Myocyte (in vitro differentiated cells): ENCODE measurements at places on chromosomes 16 and 17. TPM values are rescaled to one million over a fixed set of nuclear protein-coding genes. Genes with fewer than 3 reads are reported as not detected.
A peak's percentile ranks its signal among the peaks of the same experiment; 100 is the strongest.

DNA sequence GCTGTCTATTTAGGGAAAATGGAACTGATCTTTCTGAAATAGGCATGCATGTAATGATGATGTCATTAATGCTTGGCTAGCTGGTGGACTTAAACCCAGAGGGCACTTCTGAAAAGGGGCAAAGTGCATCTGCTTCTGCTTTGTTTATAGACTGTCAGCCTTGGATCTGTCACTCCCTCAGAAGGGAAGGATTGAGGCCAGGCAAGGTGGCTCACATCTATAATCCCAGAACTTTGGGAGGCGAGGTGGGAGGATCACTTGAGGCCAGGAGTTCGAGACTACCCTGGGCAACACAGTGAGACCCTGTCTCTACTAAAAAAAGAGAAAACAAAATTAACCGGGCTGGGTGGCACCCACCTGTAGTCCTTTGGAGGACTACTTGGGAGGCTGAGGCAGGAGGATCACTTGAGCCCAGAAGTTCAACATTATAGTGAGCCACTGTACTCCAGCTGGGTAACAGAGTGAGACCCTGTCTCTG lies 185.5 kb downstream of the WWOX start:
- DNase-seq, result no peak

DNA sequence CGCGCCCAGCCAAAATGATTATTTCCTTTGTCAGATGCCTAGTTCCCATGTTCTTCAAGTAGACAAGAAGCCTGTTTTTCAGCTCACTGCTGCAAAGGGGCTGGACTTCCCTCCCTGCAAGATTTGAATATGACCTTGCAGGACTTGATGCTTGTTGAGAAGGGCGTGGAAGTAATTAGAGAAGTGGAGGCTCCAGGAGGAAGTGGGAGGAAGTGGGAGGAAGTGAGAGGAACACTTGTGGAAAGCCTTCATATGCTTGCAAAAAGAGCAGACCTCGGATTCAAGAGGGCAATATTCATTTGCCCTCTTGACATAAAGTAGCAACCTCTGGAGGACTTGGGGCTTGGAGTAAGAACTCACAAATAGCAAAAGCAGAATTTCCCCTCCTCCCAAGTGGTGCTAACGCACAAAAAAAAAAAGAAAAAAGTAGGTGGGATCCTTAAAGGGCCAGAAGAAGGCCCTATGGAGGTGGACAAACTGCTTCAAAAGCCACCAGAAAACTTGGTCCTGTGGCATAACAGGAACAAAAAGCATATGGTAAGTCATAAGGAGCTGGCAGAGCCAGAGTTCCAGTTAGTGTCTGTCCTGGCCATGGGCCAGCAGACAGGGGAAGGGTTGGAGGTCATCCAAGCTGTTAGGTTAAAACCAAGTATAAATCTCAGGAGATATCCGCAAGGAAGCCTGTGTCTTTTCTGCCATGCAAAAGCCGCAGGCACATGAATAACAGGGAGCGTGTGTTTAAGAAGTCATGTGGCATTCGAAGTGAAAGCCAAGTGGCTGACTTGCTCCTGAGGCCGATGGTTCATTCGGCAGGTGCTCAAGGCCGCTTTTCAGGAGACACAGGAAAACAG lies 20.6 kb upstream of the PRKAR1A start:
- no peak for DNase-seq

DNA sequence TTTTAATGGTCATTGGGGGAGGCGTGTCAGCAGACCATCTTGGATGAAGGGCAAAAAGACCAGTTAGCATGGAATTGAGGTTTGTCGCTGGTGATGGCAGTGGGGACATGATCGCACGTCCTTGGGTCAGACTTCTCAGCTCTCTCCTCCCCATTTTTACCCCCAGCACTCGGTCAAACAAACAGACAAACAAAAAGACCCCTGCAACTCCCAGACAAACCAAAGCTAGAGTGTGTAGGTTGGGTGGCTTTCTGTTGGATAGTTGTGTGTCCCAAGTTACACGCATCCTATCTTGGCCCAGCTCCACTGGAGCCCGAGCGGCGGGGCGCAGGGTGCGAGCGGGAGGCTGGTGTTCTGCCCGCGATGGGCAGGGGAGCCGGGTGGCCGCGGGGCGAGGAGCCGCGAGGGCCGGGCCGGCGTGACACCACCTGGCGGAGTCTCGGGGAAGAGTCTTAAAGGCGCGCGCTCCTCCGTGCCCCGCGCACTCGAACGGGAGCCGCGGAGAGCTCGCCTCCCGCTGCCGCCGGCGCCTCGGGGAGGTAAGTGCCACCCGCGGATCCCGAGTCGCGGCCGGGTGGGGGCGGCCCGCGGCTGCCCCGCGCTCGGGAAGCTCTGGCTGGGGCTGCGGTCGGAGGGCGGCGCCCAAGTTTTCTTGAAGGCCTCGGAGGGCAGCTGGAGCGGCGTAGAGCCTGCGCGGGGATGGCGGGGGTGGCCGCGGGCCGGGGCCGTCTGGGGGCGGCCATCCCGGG lies 18.5 kb upstream of the NTN1 start:
- no peak for DNase-seq

GRCh38 chr17:68768804-68769203 lies 167.6 kb upstream of the FAM20A start:
- DNase-seq, result no peak

DNA sequence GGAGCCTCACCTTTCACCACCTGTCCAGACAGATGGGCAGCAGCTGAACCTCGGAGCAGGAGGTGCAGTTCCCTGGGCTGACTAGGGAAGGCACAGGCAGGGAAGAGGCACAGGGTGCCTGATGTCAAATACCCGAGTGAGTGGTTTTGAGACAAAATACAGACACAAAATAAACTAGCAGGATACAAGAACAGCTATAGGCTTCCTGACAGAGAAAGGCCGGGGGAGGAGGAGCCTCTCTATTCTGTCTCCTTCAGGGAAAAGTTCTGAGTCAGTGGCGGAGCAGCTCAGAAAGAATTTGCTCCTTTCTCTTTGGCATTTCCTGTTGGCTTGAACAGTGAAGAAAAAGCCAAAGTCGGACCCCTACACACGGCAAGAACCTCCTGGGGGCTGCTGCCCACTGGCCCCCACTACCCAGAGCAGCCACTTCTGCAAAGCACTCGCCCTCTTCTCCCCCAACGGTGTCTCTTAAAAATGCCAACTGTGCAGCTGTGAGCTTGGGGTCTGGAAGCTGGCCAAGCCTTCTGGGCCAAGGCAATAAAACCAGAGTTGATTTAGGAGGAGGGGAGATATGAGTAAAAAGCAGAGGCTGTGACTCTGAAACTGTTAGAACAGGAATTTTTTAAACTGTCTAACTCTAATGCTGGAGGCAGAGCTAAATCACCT lies 14.4 kb upstream of the FAAP100 start:
- DNase-seq, result peak; percentile 95

DNA sequence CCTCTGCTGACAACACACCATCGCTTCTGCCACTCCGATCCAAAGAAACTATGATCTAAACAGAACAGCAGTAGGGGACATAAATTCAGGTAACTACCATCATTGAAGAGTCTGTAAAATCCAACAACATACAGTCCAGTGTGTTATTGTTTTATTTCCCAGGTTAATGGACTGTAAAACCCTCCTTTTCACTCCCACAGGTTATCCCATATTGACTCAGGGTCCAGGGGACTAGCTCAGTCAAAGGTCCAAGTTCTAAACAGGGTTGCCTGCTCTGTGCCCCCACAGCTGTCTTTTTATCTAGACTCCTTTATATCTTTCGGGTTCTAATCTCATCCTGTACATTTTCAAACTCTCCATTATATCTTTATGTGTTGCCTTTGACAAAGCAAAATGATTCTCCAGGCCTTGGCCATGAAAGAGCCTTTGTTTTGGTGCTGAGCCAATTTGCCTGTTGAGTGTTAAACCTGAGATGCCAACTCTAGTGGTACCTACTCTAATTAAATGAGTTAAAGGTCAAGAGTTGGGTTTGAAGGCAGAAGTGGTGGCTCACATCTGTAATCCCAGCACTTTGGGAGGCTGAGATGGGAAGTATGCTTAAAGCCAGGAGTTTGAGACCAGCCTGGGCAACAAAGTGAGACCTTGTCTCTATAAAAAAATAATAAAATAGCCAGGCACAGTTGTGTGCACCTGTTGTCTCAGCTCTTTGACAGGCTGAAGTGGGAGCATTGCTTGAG lies 80.5 kb downstream of the SNX11 start:
- DNase-seq, result no peak

- no peak for DNase-seq
Observed at GRCh38 chr16:87178977-87179376, 138.2 kb downstream of the C16orf95 start.

- DNase-seq, result peak; percentile 87
Observed at GRCh38 chr16:86529160-86529559, 18.8 kb downstream of the FOXF1 start.

KRTAP4-6 gene
- not detected in 2 replicates for total RNA-seq

TSC2 gene
- total RNA-seq, result 49.6 and 81.9 TPM in 2 replicates

ANKFN1 gene
- total RNA-seq, result 0.10 TPM in 1 of 2 replicates, not detected in the other

NPIPA8 gene
- 1.8 TPM in 1 of 2 replicates, not detected in the other for total RNA-seq

DNA sequence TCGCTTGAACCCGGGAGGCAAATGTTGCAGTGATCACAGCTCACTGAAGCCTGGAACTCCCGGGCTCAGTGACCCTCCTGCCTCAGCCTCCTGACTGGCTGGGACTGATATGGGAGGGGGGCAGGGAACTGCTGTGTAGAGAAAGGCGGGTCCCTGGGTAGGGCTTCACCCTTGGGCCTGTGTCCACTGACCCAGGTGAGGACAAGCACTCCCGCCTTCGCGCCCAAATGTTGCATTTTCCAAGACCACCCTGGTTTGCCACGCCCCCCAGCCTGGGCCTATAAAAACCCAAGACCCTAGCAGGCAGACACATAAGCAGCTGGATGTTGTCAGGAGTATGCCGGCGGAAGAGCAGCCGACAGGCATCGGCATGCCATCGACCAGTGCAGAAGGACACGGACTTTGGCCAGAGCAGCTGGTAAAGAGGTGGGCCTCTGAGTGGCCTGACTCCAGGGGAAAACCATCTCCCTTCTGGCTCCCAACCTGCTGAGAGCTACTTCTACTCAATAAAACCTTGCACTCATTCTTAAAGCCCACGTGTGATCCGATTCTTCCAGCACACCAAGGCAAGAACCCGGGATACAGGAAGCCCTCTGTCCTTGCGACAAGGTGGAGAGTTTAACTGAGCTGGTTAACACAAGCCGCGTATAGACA lies 19.1 kb downstream of the SMYD4 start:
- no peak for DNase-seq

- no peak for DNase-seq
Observed at GRCh38 chr16:87970186-87970585, 19.0 kb downstream of the BANP start.

PCGF2 gene
- 2.0 and 2.3 TPM in 2 replicates for total RNA-seq

RHBDL3 gene
- 0.16 and 0.36 TPM in 2 replicates for total RNA-seq

DNA sequence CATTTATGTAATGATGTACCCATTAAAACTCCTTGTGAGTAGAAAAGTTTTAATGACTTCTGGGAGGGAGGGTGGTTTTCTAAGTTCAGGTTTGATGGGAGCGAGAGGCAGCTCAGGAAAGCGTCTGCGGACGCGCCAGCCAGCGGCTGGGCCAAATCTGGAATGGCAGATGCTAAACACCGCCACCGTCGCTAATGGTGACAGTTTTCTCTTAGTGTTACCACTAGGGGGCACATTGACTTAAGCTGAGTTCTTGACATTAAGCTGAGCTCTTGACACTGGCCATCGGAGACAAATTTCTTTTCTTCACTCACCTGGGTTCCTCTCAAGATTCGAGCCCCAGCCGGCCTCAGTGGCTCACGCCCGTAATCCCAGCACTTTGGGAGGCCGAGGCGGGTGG lies 6.7 kb downstream of the TRPV1 start:
- no peak for DNase-seq

- DNase-seq, result no peak
Observed at GRCh38 chr16:89567656-89568594, 7.4 kb downstream of the RPL13 start.

SLC35G6 gene
- not detected in 2 replicates for total RNA-seq
